ENCODE measurements at places on chromosomes 1 and 21.

GRCh38 chr1:23793018-23793781 is 2.3 kb downstream of the LYPLA2 start:
- DNase-seq = no peak

DNA sequence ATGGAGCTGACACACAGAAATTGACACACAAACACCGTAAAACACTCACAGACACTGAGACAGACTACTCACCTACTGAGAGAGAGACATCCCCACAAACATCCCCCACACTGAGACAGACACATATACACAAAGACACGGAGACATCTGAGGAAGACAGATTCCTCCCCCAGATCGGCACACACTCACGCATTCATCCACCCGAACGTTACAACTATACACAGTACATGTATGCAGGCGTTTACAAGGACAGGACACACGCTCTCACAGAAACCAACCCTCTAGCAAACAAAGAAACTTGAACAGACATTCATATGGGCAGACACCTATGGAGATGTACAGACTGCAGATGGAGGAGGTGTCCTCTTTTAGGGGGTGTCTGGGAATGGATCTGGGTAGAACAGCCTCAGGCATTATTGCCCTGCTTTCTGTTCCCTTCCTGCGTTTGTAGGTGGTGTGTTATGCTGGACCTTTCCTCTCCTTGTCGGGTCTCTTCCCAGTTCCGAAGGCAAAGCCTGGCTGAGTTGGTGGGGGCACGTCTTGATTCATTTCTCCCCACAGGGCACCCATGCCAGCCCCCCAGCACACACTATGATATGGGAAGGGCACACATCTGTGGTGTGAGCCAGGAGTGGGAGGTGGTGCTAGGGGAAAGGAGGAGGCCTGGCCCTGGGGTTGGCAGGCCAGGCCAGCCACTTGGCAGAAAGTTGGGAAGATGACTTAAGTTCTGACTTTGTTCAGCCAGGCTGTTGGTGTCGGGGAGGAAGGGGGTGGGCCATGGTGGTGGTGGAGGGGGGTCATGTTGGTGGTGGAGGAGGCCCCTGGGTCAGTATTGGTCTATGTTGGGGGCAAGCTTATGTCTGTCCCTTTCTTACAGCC is 1.5 kb downstream of the KIRREL1 start:
- DNase-seq = no peak

GRCh38 chr1:116352349-116352813 is 20.7 kb upstream of the ATP1A1 start:
- no peak for DNase-seq

- no peak for DNase-seq
Observed at GRCh38 chr1:112524251-112524650, 15.5 kb downstream of the WNT2B start.

DNA sequence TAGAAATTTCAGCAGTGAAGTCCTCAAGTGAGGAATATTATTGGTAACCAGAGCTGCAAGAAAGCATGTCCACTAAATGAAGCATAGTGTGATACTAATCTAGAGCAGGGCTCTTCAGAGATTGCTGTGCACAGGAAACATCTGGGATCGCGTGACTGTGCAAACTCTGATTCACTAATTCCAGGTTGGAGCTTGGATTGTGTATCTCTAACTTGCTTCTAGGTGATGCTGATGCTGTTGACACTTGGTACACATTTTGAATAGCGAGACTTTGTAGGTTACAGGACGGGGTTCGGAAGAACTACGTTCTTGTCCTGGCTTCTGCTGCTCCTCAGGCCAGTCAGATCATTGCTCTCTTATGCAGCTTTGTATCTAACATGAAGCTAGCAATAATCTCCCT is 66.5 kb downstream of the PRRX1 start:
- no peak for DNase-seq

- DNase-seq = no peak
Observed at GRCh38 chr1:48077795-48078222, 80.6 kb upstream of the TRABD2B start.

DNA sequence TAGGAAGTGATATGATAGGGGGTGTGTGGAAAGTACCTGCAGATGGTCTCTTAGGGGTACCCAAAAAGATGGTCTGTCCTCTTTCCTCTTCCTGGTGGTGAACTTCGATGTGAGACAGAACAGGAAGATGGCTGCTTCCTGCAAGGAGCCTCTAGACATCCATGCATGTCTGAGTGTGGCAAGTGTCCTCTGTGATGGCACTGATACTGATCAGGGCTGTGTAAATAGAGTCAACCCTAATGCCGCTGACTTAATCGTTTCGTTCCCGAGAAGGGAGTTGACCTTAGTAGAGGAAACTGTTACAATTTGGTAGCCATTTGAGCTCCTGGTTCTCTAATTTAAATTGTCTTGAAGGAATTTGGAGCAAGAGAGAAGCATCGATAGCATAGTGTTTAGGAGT is 168.6 kb downstream of the VPS13D start:
- no peak for DNase-seq

DNA sequence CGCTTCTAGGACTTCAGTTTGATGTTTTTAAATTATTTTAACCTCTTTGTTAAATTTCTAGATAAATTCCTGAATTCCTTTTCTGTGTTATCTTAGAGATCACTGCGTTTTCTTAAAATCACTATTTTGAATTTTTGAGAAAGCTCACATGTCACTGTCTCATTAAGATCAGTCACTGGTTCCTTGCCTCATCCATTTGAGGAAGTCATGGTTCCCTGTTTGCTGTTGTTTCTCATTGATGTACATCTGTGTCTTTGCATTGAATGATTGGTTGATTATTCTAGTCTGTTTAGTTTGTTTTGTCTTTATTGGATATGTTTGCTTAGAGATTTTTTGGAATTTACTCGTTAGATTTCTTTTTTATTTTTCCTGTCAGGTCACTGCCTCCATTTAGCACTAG is 50.1 kb downstream of the CRP start:
- DNase-seq = no peak

- DNase-seq = no peak
Observed at GRCh38 chr1:233362743-233363142, 35.2 kb downstream of the MAP3K21 start.

GRCh38 chr1:245074232-245074747 is 80.5 kb upstream of the KIF26B start:
- DNase-seq = no peak

DNA sequence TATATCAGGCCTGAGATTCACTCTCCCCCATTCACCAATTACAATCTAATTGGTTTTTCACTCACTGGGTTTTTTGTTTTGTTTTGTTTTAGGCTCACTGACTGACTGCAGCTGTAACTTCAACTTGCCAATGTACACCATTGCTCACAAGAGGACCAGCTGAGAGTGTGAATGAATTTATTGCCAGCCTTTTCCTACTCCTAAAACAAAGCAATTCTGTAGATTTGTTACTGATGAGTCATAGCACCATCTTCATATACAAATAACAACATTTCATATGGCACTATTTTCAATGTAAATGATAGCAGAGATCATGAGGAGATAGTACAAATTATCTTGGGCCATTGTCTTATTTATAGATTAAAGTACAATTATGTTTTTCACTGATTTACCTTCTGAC is 76.0 kb upstream of the DPYD start:
- no peak for DNase-seq

DNA sequence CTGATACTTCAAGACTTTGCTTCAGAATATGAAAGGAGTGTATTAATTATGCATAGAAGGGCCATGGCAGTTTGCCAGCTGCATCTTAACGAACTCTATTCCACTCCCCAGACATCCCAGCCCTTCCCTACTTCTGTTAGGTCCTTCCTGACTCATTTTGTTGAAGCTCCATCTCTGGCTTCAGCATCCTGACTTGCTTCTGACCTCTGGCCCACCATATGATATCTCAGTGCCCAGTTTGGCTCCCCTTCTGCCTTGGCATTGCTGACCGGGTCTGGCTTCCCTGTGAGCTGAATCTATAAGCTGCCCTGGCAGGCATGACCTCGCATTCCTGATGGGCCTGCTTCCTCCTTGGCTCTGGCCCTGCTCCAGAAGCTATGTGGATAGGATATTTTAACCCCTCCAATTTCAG is 27.6 kb upstream of the ARHGAP29 start:
- DNase-seq = no peak

DNA sequence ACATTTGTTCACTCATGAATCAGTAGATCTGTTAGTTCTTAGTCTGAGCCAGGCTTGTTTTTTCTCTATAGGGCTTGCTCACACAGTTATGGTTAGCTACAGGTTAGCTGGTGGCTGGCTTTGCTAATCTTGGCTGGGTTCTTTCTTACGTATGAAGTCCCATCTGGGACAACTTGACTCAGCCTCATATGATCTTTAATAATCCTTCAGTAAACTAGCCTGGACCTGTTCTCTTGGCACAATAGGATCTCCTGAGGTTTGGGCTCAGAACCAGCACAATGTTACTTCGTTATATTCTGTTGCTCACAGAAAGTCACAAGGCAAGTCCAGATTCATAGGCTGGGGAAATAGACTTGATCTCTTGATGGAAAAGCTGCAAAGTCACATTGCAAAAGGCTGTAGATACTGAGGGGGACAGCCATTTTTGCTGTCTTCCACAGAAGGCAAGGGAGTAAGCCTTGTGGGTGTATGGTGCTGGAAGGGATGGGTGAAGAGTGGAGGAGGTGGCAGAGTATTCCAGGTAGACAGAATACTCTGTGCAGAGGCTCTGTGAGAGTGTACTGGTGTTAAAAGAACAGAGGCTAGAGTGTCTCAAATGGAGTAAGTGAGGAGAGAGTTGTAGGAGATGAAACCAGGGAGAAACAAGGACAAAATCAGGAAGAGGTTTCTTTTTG is 24.4 kb downstream of the EFCAB7 start:
- no peak for DNase-seq

GRCh38 chr1:104196136-104196535 is 446.4 kb downstream of the AMY1C start:
- no peak for DNase-seq

- no peak for DNase-seq
Observed at GRCh38 chr1:229694053-229694693, 68.1 kb downstream of the URB2 start.

- no peak for DNase-seq
Observed at GRCh38 chr1:7670334-7671145, 100.6 kb upstream of the VAMP3 start.

GRCh38 chr21:45473496-45474322 is 68.5 kb downstream of the SLC19A1 start:
- no peak for DNase-seq

- DNase-seq = no peak
Observed at GRCh38 chr1:230905733-230906132, 37.4 kb upstream of the C1orf198 start.

DNA sequence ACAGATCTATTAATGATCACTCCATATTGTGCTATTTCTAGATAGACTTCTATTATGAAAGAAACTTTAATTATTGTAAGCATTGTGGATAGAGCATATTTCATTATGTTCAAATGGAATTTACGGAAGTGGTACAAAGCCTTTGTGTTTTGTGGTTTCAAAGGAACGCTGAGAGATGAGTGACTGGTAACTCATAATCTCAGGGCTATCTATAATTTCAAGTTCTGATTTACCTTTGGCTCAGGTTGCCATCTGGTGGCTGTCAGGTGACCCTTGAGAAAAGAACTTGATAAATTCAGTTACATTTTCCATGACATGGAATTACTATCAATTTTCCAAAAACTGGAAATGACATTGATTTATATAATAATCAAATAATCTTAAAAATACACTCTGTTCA is 12.2 kb downstream of the NTNG1 start:
- DNase-seq = no peak

DNA sequence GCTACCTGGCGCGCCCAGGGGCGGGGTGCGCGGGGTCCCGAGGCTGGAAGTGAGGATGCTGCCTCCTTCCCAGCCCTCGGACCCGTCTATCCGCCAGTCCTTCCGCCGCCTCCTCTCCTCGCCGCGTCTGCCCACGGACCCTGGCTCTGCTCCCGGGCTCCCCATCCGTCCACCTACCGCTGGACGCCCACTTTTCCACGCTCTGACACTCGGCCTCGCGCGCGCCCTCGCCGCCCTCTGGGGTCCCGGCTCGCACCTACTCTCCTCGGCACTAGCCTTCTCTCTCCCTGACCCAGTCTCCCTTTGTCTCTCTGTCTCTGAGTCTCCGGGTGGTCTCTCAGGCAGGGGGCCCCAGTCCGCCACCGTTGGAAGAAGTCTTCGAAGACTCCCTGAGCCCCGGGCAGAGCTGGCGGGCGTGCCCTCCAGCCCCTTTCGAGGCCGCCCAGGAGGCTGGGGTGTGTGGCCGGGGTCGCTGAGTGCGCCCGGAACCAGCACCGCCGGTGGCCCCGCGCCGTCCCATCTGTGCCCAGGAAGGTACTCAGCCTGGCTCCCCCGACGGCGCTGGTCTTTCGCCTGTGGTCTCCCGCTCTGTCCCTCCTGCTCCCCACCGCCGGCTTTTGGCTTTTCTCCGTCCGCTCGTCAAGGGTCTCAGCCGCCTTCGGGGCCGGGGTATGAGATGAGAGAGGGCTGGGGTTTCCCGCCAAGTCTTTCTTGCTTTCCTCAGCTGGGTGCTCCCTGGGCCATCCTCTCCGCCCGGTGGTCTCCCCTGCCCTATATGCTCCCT is 610 bp downstream of the DRAXIN start:
- DNase-seq = no peak

GRCh38 chr21:16005996-16006395 is 276.2 kb downstream of the USP25 start:
- DNase-seq = no peak

DNA sequence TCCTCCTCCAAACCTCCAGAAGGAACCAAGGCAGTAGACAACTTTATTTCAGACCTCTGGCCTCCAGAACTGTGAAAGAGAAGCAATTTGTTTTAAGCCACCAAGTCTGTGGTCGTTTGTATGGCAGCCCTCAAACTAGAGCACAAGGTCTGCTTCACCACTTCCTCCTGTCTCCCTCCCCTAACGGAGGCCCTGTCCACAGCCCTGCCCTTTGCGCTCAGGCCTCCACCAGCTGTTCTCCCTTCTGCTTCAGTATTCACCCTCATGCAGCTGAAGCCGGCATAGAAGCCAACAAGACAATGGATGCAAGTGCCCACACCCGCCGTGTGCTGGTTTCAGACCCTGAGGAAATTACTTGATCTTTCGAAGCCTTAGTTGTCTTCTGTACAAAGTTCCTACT is 364.1 kb downstream of the HHAT start:
- no peak for DNase-seq

GRCh38 chr1:59013928-59014279 is 230.1 kb upstream of the JUN start:
- no peak for DNase-seq
